ENCODE measurements at places on chromosomes 2 and 18.

GRCh38 chr18:14936313-14936712, 188.3 kb downstream of the ANKRD30B start:
- no peak for DNase-seq

DNA sequence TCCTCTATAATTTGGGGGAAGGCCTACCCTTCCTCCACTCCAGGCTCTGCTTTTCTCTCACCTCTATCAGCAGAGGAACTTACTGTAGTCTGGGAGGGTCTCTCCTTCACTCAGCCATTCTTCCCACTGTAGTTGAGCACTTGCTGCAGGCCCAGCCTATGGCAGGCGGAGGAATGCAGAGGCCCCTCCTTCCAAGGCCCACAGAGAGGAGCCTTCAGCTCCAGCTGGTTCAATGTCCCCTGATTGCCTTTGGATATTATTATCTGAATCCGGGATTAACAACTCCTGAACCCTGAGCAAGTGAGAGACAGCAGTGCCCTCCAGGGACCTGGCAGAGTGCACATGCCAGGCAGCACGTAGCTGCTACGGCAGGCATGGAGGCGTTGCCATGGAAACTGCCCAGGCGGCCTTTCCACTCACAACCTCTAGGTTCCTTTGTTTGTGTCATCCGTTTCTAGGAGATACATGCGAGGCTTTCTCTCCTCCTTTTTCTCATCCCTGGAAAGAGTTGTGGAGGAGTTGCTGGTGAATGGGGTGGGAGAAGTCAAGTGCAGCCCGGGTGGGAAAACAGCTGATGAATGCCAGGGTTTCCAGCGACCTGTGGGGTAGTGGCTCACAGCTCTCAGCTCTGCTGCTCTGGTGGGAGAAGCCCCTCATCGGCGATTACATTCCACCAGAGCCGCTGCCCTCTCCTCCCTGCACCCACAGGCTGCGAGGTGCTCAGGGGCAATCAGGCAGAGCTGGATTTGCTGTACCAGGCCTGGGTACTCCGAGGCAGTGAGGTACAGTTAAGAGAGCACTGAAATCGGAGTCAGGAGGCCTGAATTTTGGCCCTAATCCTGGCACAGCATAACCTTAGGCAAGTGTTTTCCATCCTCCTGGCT, 55.3 kb upstream of the HK2 start:
- DNase-seq, result no peak

- no peak for DNase-seq
Measured at GRCh38 chr2:206561962-206562361, 80.3 kb upstream of the FAM237A start.

- DNase-seq, result no peak
Measured at GRCh38 chr2:133658020-133658903, 90.0 kb upstream of the NCKAP5 start.

DNA sequence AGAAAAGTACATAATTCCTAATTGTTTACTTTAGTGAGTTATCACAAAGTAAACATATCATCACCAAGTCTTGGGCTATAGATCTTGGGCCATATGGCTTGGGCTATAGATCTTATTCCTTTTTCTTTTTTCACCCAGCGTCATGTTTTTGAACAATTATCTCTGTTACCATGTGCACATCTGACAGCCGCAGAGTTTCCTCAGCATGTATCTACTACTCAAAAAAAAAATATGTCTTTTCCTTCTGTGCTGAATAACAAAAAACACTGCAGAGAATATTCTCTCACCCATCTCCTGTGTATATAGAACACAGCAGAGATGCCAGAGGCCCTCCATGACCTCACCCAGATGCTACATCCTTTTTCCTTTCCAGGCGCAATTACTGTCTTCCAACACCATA, 76.2 kb upstream of the MYO3B start:
- DNase-seq, result no peak

- DNase-seq, result no peak
Measured at GRCh38 chr2:39606585-39606984, 59.1 kb upstream of the TMEM178A start.

DNA sequence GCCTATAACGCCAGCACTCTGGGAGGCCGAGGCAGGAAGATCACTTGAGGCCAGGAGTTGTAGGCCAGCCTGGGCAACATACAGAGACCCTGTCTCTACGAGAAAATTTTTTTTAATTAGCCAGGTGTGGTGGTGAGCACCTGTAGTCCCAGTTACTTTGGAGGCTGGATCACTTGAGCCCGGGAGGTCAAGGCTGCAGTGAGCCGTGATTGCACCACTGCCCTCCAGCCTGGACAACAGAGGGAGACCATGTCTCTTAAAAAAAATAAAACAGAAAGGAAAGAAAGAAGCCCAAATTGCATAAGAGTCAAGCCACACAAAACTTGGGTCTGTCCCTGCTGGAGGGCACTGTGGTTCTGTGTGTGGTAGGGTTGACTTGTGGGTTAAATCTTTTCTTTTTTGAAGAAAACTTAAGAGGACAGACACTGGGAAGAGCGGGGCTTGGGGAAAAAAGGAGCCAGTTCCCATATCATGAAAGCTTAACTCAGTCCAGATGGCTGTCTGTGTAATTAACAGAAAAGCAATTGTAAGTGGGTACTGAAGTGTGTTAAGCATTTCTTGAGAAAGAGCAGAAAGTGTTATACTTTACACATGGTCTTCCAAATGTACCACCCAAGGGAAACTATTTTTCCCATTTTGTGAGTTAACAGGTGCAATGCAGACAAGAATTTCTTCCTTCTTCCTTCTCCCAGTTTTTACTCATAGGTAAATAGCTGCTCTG, 115.1 kb downstream of the ALPK2 start:
- DNase-seq, result no peak

DNA sequence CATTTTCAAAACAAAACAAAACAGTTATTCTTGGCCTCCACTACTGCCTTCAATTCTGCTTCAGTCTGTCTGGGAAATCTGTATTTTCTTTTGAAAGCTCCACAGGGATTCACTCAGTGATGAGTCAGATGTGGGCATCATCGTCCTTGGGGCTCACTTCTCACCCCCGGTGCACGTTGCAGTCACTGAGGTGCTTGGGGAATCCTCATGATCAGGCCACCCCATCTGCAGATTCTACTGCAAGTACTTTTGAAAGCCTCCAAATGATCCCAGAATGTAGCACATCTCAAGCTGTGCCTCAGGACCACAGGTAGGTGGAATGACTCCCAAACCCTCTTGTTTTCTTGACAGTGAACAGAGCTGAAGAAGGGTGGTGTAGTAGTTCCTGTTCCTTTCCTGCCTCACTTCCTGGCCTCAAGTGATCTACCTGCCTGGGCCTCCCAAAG, 34.3 kb downstream of the LPIN2 start:
- DNase-seq, result peak; percentile 72

- DNase-seq, result peak; percentile 21
Measured at GRCh38 chr18:70489986-70490933, 201.4 kb downstream of the SOCS6 start.

GRCh38 chr2:23367760-23368159, 17.2 kb upstream of the KLHL29 start:
- DNase-seq, result no peak

DNA sequence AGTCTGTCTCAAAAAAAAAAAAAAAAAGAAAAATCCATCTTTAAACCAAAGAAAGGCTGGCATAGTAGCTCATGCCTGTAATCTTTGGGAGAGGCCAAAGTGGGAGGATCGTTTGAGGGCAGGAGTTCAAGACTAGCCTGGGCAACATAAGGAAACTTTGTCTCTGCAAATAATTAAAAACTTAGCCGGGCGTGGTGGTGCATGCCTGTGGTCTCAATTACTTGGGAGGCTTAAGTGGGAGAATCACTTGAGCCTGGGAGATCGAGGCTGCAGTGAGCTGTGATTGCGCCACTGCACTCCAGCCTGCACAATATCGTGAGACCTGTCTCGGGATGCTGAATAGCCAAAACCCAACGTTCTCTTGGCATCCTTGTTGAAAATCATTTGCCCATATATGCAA, 6.1 kb downstream of the CNOT11 start:
- DNase-seq, result no peak

All from activated CD4-positive, alpha-beta memory T cell treated with anti-CD3 and anti-CD28 coated beads for 36 hours (primary cell).